ENCODE measurements at places on chromosomes 12 and 14. TPM values are rescaled to one million over a fixed set of nuclear protein-coding genes. Genes with fewer than 3 reads are reported as not detected.

- DNase-seq, result no peak
These were observed 403.8 kb upstream of the MGAT4C start for GRCh38 chr12:86659985-86660384.

DNA sequence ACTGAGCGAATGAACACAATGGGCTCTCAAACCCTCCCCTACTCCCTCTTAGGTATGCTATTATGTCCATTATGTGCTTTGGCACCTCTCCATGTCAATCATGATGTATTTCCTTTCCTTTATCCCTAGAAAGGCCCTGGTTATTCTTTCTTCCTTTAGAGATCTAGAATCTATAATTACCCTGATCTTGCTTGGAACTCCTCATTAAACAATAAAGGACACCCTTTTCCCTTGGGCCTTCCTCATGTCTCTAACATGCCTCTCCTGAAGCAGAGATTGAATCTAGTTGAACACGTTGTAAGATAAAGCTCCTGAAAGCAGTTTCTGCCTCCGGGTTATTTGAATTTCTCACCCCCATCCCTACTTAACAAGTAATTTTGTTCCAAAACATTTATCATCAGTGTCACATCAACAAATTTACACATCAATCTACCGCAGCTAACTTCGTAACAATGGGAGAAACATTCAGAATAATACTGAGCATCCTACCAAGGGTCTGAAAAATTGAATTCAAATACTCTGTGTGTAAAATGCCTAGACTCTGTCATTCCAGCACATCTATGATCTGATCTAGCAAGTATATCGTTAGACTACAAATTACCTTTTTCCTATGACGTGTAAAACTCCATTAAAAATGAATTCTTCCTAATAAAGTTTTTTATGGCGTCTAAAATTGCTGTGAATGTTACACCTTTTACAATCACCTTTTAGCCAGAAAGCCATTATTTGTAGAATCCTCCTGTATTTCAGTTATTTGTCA, 5.4 kb downstream of the USP44 start:
- no peak for DNase-seq

GRCh38 chr14:23117371-23118020, 1.6 kb downstream of the CEBPE start:
- DNase-seq, result no peak

GRCh38 chr12:14774074-14774905, 29.0 kb downstream of the WBP11 start:
- DNase-seq, result peak; percentile 67

GRCh38 chr14:50303744-50304471, 8.1 kb downstream of the L2HGDH start:
- no peak for DNase-seq

- no peak for DNase-seq
These were observed 1.3 kb downstream of the ZFYVE21 start for GRCh38 chr14:103716899-103717411.

The FAM186B gene
- total RNA-seq, result 0.30 TPM

The PTPRB gene
- 1.6 TPM for total RNA-seq

Data from Daoy (cell line).